EL (cell line): ENCODE measurements at places on chromosomes 1 and 21.

GRCh38 chr1:85359874-85360721 lies 83.7 kb upstream of the BCL10 start:
- peak; percentile 72 for DNase-seq

GRCh38 chr1:33249422-33249821 lies 6.9 kb upstream of the ZNF362 start:
- no peak for DNase-seq

DNA sequence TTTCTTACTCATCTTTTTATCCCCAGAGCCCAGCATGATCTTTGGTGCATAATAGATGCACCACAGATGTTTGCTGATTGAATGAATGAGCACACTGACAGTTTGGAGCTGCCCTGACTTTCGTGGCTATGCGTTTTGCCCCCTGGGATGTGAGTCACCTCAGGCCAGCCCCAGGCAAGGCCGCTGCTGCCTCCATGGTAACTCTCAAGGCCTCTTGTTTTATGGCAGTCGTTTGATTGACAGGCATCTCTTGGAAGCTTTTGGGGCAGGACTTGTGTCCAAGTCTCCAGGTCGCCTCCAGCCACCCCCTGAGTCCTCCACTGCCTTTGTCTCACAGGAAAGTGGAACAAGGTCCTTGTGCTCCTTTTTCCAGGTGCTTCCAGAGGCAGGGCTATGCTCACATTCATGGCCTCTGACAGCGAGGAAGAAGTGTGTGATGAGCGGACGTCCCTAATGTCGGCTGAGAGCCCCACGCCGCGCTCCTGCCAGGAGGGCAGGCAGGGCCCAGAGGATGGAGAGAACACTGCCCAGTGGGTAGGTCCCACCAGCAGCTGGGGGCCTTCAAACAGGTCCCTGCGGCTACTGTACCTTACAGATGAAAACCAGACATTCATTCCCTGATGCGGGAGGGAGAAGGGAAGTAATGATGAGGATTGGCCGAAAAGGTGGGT lies 11.2 kb downstream of the PSEN2 start:
- DNase-seq: no peak

DNA sequence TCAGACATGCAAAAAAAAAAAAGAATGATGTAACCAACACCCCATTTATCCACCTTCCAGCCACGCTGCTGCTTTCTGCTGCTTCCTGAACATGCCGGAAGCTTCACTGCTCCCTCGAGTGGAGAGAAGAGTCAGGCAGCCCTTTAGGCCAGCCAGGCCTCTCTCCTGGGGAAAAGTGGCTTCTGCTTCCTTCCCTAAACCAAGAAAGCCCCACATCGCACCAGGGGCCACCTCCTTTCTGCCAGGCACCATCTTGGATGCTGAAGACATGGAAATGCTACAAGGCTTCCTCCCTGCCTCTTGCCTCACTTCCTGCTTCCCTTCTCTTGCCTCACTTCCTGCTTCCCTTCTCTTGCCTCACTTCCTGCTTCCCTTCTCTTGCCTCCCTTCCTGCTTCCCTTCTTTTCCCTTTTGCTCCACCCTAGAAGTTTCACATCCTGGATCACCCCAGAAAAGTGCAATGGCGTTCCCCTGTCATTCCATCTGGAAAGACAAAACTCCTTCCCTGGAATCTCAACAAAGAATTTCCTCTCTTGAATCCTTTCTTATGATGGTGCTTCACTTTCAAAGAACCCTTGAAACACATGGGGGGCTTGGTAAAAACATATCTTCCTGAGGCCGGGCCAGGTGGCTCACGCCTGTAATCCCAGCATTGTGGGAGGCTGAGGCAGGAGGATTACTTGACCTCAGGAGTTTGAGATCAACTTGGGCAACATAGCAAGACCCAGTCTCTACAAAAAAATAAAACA lies 18.7 kb downstream of the TNFRSF8 start:
- no peak for DNase-seq

GRCh38 chr1:154810571-154810970 lies 59.5 kb downstream of the KCNN3 start:
- DNase-seq: no peak

DNA sequence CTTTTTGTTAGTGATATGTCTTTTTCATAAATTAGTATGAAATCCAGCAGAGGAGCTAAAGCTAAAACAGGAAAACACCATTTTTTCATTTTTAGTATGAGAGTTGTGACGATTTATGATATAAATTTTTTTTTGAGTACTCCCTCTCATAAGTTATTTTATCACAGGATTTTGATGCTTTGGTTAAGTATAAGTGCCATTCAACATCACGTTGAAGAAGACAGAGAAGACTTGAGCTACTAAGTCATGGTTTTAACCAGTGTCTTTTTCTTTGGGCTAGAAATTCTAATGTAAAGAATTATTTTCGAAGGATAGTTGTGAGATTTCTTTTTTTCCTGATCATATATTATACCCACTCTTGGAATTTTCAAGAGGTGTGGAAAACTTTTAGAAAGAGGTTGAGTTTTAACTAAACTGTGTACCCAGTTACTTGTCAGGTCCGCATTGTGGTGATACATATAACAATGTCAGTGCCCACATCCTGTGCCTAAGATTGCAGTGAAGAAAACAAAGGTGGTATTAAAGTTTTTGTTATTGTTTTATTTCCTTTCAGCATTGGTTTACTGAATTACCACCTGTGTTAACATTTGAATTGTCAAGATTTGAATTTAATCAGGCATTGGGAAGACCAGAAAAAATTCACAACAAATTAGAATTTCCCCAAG lies 93.8 kb downstream of the USP25 start:
- no peak for DNase-seq

DNA sequence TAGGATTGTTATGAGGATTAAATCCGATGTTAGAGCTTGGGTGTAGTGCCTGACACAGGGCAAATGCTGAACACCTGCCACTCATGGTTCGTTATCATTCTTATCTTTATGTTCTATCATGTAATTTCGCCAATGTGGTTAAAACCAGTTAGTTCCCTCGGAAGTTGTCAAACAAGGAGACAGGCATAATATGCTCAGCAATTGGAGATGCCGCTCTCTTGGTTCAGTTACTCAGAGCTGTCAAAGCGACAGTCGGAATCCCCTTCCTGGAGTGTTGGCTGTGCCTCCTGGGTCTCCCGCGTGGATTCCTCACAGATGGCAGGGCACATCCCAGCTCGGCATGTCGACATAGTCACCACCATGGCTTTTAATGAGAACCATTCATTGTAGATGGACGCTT lies 192.2 kb downstream of the ROR1 start:
- DNase-seq: no peak

- no peak for DNase-seq
Measured at GRCh38 chr1:163697137-163697536, 375.4 kb downstream of the NUF2 start.

DNA sequence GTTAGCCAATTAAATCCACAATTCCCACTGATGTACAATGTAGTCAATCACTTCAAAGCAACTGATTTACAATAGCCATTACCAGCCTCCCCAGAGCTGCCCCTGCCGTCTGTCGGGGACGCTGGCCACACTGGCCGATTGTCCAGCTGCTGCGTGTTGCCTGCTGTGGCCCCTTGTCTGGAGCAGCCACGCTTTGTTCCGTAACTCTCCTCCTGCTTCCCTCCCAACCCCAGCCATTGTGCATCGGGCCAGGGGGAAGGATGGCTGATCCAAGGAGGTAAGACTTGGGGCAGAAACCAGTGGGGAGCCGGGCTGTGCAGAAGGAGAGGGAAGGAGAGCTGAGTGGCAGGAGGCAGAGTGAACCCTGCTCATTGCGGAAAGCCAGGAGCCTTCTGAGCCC lies 83.6 kb upstream of the LYST start:
- DNase-seq: no peak

DNA sequence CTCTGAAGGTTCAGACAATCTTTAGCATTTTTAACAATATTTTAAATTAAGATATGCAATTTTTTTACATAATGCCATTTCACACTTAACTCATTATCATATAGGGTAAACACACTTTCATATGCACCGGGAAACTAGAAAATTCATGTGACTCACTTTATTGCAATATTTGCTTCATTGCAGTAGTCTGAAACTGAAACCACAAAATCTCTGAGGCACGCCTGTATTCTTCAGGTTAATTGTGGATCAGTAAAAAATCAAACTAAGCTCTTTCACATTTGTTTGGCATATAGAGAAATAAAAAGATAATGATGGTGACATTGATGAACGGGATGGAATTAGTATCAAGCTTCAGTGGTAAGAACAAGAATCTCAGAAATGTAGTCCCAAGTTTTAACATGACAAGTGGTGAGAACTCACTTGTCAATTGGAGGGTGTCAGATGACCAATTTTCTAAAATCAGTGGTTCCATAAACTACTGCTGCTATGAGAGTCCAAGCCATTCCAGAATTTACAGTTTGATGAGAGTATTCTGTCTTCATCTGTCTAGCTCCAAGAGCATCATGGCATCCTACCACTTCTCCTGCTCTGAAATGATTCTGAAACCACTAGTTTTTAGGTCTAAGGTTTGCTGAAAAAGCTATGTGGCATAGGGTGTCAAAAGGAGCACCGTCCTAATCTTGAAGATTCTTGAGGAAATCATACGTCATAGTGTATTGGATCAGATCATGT lies 281.0 kb downstream of the PTPRC start:
- DNase-seq: peak; percentile 37

DNA sequence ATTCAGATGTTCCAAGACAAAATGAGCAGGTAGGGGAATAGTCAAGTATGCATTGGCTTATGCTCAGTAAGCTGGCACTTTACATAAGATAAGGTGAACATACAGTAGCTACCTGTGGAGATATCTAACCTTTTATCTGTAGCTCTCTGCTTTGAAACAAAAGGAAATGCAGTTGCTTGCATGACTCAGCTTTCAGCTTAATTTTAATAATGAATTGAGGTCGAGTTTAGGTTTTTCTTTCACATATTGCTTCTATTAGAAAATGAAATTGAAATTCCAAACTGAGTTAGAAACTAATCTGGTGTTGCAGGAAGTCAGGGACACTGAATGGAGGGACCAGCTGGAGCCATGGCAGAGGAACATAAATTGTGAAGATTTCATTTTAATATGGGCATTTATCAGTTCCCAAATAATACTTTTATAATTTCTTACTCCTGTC lies 8.3 kb downstream of the FRRS1 start:
- DNase-seq: no peak

DNA sequence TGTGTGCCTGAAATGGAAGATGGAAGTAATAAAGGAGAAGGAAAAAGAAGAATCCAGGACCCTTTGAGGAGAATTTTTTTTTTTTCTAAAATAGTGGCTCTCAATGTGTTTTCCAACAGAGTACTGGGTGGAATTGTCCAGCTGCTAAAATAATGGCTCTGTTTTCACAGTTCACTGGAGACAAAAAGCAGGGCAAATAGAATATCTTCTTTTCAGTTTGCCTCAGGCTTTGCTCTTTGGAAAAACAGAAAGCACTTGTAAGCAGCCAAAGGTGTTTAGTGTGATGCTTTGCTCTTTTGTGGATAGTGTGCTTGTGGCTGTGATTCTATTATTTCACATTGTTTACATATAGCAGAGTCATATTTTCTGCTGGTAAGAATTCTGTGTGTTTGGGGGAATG lies 77.4 kb upstream of the MROH9 start:
- no peak for DNase-seq

GRCh38 chr1:58395355-58395754 lies 151.2 kb downstream of the OMA1 start:
- peak; percentile 96 for DNase-seq

- DNase-seq: peak; percentile 94
Measured at GRCh38 chr21:17848228-17848627, 29.1 kb upstream of the C21orf91 start.

- DNase-seq: no peak
Measured at GRCh38 chr1:30694280-30695175, 28.9 kb downstream of the MATN1 start.

DNA sequence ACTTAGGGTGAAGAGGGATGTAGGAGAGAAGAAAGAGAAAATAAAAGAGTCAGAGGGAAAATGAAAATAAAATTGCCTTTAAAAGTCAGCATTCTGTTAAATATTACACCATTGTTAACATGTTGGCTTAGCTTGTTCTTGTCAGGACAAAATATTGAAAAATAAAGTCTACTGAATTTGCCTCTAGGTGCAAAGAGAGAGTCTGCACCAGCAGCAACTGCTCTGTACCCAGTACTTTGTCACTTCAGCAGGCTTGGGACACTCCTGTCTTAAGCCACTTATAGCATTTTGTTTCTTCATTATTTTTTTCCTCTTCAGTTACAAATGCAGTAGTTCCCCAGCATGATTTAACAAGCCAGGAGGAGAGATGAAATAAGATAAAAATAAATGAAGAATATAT lies 11.0 kb upstream of the USH2A start:
- DNase-seq: no peak

DNA sequence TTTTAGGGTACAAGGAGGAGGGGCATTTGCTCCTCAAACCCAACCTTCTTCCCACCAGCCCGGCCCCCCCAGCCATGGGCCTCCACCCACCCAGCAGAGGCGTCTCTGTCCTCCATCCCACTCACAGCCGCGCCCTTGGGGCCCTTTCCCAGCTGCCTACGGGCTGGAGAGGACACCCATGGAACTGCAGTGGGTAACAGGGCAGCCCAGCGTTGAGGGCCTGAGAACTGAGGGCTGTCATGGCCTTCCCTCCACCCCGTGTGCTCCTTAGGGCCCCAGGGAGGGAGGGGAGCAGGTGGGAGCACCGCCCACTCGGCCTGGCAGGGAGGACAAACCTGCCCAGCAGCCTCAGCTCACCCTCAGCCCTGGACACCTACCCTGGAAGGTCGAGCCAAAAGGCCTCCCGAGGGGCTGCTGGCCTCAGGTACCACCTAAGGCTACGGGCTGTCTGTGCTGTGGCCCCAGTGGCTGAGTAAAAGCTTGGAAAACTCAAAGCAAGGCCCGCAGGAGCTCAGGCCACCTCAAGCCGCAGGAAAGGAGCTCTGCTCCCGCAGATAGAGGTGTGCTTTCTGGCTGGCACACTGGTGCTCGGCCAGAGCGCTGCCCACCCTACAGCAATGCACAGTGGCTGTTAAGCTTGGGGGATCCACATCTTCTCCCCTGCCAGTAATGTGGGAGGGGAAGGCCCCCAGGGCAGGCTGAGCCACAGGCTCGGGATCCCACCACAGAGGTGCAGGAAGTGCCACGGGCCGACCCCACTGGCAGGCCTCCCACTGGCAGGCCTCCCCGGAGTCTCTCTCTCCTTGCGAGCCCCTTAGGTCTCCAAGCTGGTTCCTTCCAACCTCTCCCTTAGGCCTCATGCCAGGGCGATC lies 2.2 kb upstream of the ARHGEF16 start:
- no peak for DNase-seq

- peak; percentile 23 for DNase-seq
Measured at GRCh38 chr1:234989019-234989418, 139.6 kb downstream of the TOMM20 start.

GRCh38 chr1:240171907-240172306 lies 80.2 kb downstream of the FMN2 start:
- DNase-seq: no peak

- peak; percentile 29 for DNase-seq
Measured at GRCh38 chr1:10387677-10388386, 11.0 kb upstream of the PGD start.

GRCh38 chr1:65881067-65881594 lies 88.4 kb downstream of the PDE4B start:
- DNase-seq: peak; percentile 64

GRCh38 chr1:161226320-161226711 lies 456 bp downstream of the TOMM40L start:
- DNase-seq: no peak

- no peak for DNase-seq
Measured at GRCh38 chr21:17438635-17439034, 74.2 kb upstream of the CXADR start.
